SW 1271 (cell line): ENCODE measurements at places on chromosomes 11 and 22.
A peak's percentile ranks its signal among the peaks of the same experiment; 100 is the strongest.

- no peak for DNase-seq
These were observed 148.7 kb upstream of the MTMR2 start for GRCh38 chr11:96072592-96072991.

GRCh38 chr11:67607507-67607906, 771 bp downstream of the NDUFV1 start:
- DNase-seq: no peak

DNA sequence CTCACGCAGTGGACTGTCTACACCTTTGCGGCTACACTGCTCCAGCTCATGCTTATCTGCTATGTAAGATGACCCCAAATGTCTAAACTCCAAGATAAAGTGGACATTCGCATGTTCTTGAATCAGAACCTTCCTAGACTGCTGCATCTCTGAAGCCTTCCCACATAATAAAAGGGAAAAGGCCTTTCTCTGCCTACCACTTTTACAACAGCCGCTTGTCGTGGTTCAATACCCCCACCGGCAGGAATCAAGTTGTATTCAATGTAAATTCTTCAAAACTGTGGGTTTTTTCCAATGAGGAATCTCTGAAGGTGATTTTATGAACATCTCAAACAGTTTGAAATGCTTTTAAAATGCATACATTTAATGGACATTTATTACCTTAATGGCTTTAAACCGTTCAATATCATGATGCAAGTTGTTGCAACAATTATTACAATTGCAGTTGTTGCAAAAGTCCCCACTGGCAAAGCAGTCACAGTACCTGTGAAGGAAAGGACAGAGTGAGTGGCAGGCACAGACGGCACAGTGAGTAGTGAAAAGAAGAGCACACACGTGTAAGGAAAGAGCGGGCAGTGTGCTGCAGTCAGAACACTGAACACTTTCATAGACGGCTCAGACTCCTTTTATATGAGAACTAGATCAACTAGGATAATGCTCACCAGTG, 31.2 kb downstream of the GAL start:
- DNase-seq: no peak

GRCh38 chr11:111793863-111794262, 27.7 kb upstream of the PPP2R1B start:
- no peak for DNase-seq

- DNase-seq: no peak
These were observed 50.6 kb upstream of the TOP3B start for GRCh38 chr22:22032906-22033802.

DNA sequence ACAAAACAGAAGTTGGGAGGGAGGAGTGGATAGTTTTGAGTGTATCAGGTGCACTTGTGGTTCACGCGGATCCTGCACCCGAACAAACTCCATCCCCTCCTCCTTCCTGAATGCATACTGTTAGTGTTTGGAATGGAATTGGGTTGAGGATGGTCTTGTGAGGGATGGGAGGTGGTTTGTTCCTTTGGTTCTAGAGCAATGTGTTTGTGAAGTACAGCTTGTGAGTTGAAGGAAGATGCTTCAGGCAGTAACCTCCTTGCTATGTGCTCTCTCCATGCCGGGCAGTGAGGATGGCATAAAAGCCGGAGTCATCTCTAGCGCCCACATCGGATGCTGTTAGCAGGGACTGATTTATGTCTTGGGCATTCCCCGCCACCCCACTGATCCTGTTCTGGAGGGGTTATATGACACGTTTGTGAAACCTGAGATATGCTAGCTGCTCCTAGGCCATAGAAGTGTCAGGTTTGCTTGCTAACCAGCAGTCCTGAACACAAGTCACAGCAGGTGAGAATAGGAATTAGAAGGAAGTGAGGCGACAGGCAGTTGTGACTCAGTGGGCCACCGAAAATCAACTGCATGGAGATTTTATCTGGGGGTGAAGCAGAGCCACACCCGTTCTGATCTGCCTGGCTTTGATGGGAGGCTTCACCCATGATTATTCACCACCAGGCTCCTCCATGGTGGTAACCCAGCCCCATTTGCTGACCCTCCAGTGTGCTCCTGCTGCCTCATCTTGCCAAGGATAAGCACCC, 2.2 kb downstream of the BCR start:
- DNase-seq: no peak

DNA sequence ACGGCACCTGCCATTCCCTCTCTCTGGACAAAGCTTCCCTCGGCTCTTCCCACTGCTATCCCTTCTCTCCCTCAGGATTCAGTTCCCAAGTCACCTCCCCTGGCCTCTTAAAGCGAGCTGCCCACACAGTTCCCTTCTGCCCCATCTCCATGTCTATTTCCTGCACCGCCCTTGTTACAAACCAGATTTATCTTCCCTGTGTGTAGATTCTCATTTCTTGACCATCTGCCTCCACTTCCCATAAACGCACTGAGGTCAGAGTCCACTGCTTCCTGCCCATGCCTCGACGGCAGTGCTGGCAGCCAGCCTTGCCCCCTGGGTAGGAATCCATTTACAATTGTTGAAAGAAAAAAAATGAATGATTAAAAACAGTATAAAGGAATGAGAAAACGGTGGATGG, 11.6 kb upstream of the APOBEC3B start:
- DNase-seq: no peak

GRCh38 chr11:128399251-128400121, 187.9 kb downstream of the ETS1 start:
- DNase-seq: no peak

GRCh38 chr11:74366576-74366975, 31.7 kb downstream of the PGM2L1 start:
- no peak for DNase-seq

DNA sequence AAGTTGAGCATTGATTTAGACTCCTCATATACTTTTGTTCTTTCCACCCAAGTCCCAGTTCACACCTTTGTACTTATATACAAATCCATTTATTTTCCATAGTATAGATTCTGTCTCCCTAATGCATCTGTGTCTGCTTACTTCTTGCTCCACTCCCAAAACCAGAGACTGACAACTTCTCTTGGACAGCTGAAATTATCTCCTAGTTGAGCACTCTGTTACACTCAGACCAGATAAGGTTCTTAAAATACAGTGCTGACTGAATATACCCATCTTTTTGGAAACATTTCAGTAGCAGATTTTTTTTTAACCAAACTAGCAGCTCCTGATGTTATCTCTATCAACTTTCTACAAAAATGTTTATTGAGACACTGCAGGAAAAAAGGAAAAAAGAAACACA, 106.3 kb downstream of the OPCML start:
- DNase-seq: no peak

DNA sequence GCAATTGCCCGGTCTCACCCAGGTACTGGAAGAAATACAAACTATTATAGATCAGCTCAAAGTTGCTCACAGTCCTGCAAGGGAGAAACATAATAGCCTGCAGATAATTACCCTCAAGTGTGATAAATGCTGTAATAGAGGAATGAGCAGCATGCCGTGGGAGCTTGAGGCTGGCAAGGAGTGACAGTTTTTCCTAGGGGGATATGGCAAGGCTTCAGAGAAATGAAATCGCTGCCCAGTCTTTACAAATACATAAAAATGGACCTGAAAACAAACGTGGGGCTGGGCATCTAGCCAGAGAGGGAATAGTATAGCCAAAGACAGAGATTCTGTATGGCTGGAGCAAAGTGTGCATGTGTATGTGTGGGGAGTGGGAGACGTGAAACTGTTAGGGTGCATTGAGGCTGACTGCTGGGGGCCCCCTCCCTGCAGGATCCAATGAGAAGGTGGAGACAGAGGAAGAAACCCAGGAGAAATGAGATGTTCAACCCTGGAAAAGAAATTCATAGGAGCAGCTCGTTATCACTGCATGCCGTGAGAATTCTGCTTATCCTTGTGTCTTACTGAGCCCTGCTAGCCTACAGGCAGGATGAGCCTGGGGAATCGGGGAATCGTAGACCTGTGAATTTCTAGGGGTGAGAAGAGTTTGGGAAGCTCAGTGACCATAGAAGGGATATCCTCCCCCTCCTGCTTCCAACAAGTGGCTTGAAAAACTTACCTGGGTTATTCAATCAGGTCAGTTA, 167.0 kb downstream of the LDLRAD3 start:
- DNase-seq: no peak

DNA sequence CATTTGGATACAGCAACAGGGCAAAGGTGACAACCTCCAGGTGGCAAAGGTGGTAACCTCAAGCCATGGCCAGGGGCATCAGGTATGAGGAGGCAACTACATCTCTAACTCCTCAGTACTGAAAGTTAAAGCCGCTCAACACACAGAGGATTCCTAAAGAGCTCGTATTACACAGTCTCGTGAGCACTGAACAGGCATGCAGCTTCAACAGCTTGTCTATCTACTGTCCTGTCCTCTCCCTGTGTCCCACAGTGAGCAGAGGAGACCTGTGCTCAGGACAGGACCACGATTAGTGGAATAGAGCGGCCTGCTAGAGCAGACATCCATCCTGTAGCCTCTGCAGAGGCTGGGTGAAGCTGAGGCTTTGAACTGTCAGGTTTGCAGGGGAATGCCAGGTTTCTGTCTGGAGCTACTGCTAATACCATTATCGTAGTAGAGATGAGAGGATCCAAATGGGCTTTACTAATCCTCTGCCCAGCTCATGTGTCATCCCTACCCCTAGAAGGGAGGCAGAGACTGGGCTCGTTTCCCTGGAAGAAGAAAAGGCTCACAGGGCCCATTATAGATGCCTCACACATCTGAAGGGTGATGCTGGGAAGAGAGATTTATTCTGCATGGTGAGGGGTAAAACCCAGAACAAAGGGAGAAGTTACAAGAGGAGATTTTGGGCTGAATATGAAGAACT, 415.2 kb downstream of the LARGE1 start:
- no peak for DNase-seq

GRCh38 chr11:113176599-113177360, 137.6 kb upstream of the TTC12 start:
- no peak for DNase-seq

GRCh38 chr11:12840871-12841660, 166.8 kb downstream of the TEAD1 start:
- DNase-seq: no peak

- no peak for DNase-seq
These were observed 731.5 kb downstream of the NTM start for GRCh38 chr11:132101881-132102280.

DNA sequence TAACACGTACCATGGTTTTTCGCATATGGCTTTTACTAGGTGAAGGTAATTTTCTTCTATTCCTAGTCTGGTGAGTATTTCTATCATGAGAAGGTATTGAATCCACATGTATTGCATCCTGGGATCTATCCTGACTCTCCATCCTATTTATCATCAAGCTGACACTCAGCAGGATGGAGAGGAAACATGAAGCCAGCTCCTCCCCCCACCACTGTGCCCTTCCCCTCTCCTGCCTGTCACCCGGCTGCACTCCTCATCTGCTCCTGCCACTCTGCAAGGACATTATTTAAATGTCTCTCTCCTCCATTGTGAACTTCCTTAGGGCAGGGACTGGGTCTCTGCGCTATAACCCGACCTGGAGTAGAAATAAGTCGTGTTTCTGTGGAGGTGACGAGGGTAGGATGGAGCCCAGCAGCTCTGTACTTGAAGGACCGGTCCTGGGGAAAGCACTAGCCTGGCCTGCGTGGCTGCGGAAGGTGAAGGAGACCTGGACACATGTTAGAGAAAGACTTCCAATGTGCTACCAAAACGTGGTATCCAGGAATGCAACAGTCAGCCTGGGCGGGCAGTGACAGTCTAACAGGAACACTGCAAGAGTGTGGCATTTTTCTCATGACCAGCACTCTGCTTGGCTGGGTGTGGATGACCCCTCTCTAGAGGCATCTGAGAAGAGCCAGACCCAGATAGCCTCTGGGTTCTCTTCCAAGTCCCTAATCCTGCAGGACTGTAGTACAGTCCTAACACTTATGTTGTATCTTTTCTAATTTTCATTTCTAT, 111.2 kb downstream of the MICAL3 start:
- DNase-seq: no peak

GRCh38 chr22:24156913-24157821, 24.1 kb upstream of the SUSD2 start:
- peak; percentile 46 for DNase-seq

DNA sequence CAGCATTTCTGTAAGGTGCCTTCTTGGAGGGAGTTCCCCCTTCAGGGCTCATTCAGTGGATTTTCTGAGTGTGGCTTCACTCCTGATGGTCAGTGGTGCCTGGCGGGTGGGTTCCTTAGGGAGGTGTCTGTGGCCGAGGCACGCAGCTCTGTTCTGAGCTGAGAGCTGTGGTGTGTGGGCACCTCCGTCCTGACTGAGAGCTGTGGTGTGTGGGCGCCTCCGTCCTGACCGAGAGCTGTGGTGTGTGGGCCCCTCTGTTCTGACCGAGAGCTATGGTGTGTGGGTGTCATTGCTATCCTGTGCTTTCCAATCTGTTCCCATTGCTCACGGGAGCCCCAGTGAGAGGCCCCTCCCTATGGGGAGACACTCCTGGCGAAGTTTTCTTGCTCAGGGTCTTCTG, 39.8 kb downstream of the MUC6 start:
- DNase-seq: no peak

DNA sequence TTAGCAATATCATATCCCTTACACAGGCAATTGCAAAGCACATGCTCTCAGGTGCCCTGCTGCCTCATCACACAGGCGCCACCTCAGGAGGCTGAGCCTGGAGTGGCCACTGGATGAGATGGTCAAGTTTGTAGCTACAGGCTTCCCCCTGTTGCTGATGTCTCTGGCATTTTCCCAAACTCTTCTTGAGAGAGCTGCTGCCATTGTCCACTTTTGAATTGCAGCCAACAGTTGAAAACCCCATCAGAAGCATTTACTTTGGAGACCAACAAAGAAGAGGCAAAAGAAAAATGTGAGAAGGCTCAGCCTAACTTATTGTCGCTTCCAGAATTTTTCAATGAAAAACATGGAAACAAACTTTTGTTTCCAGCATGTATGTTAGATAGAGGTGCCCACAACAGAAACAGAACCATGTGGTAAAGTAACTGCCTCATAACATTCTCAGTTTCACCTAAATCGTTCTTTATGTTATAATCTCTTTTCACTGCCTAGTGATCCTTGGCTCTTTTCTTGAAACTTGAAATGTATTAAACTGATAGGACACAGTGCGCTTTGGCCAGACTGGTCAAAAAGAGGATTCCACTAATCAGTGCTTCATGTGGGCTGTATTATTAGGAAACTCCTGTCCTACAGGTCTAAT, 47.6 kb upstream of the OR8B8 start:
- DNase-seq: no peak

- no peak for DNase-seq
These were observed 64.5 kb downstream of the CCDC73 start for GRCh38 chr11:32729976-32730375.

- DNase-seq: peak; percentile 55
These were observed 655.9 kb upstream of the TENM4 start for GRCh38 chr11:80096736-80097135.

GRCh38 chr11:5197536-5197935, 2.9 kb downstream of the OR51V1 start:
- DNase-seq: no peak

- no peak for DNase-seq
These were observed 525 bp downstream of the BIK start for GRCh38 chr22:43110927-43111623.

GRCh38 chr11:66854729-66855211, 2.1 kb upstream of the LRFN4 start:
- no peak for DNase-seq

DNA sequence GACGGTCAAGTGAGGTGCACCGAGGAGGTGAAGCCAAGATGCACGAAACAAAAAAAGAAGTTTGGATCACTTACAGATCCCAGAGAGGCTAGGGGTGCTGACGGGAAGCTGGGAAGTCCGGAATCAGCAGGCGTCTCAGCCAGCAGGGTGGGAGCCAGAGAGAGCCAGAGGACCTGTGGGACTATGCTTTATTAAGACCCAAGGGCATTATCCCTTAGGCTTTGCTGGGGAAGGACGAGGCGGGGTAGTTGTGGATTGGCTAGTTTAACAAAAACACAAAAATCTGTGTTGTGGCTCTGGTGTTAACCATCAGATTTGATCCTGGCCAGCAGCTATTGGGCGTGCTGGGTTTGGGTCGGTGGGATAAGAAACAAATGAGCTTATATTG, 427.1 kb downstream of the DYNC2H1 start:
- no peak for DNase-seq
